ENCODE measurements at places on chromosomes 1 and 21.

DNA sequence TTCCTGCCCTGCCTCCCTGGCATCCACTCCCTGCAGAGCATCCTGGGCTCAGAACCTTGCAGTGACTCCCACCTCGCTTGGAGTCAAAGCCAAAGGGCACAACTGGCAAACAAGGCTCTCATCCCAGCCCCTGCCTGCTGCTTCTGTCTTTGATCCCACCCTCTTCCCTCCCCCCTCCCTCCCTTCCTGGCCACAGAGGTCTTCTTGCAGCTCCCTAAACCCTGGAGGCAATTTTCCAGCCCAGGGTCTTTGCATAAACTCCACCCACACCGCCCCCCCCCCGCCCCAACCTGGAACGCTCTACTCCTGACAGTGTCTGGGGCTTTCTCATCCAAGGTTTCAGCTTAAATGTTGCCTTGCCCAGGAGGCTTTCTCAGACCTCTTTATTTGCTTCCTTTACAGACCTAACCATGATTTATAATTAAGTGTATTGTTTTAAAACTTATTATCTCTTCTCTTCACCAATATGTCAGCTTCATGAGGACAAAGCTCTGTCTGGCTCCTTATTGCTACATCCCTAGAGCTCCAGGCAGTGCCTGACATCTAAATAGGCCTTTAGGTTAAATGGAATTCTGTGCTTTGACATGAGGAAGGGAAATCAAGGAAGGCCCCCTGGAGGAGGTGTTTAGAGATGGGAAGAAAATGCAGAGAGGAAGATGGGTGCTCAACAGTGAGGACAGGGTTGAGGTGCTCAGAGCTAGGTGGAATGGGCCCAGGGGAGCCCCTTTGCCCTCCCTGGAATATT lies 37.7 kb upstream of the PADI1 start:
- no peak for DNase-seq

DNA sequence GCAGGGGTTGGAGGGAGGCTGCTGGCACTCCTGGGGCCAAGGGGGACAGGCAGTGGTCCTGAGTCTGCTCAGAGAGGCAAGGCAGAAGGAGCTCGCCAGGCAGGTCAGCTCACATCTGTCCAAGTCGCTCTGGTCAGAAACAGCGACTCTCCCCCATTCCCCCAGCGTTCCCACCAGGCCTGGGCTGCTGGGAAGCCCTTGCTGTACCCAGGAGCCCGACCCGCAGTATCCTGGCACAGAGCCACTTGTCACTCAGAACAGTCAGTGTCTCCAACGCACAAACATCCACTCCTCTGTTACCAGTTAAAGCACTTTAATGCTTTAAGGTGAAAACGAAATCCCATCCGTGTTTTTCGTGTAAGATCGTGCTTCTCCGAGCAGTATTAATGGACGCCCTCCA lies 16.6 kb upstream of the CCDC27 start:
- no peak for DNase-seq

GRCh38 chr1:232501854-232502253 lies 128.1 kb downstream of the SIPA1L2 start:
- no peak for DNase-seq

- no peak for DNase-seq
Observed at GRCh38 chr1:184801503-184801902, 46.8 kb upstream of the EDEM3 start.

- no peak for DNase-seq
Observed at GRCh38 chr21:46038871-46039397, 57.4 kb downstream of the COL6A1 start.

GRCh38 chr1:30040081-30041019 lies 683.0 kb downstream of the MATN1 start:
- DNase-seq = no peak

- no peak for DNase-seq
Observed at GRCh38 chr1:205251576-205251975, 23.8 kb downstream of the TMCC2 start.
